ENCODE measurements at places on chromosomes 11 and 22. TPM values are rescaled to one million over a fixed set of nuclear protein-coding genes. Genes with fewer than 3 reads are reported as not detected.

The PTPRJ gene
- 33.1 TPM for total RNA-seq

The MMP12 gene
- not detected for total RNA-seq

The SLC1A2 gene
- 2.9 TPM for total RNA-seq

The OR56A1 gene
- total RNA-seq = not detected

The SLC17A6 gene
- not detected for total RNA-seq

The NELL1 gene
- not detected for total RNA-seq

DNA sequence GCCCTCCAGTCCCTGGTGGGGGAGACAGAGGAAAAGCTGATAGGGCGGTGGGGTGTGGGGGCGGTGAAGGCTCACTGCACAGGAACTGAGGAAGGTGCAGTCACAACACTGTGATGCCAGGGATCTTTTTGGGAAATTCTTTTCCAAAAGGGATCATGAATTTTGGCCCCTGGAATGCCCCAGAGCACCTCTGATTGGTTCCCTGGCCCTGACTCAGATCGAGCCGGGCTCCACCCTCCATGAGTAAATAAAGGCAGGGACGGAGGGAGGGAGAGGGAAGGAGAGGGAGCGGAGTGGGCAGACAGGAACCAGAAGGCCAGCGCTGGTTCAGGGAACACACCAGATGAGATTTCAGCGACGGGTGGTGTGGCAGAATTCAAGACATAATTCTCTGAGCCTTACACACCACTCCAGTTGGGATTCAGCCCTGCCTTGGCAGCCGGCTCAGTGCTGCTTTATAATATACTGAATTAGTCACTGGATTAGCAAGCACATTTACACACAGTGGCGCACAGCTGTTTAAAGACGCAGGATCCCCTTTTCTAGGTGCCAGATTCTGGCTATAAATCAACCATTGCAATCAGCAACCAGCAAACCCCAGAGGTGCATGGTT, 80.3 kb downstream of the ETS1 start:
- no peaks in the 10 kb centered on the region for H3K36me3 ChIP-seq
- DNase-seq = no peak
- H3K4me1 ChIP-seq = peaks cover 94% of the 10 kb centered on the region

DNA sequence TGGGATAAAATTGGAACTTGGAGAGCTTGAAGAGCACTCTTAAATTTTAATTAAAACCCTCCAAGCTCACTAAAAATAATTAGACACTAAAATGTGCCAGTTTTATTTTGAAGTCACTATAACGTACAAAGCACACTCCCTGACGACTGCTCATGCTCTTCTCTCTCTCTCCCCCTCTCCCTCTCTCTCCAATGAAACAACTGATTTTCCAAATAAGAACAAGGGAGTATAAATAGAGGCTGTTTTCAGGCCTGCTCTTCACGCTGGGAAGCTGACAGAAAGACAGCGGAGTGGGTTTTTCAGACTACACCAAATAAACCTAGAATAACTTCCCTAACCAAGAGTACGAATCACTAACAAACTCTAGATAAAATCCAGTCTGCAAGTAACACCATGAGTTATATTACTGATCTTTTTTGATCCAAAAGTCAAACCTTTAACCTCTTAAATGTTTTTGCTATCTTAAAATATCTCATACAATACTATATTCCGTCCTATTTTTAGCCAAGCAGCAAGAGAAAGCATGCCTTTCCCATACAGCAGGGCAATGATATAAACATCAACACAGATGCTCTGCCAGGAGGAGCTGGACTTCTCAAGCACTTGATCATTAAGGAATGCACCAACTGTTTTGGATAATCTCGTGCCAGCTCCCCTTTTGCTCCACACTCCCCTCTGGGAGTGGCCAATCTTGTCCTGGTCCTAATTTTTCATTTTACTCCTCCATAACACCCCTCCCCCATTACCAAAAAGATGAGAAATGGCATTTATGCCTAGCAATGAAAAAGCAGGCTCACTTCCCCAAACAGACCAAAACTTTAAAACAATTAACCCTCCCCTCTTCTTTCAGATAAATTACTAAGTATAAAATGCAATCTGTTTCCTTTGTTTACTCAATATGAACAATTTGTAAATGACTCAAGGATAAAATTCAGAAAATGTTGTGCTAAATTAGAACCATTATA, 116.9 kb downstream of the SOX6 start:
- no peaks in the 10 kb centered on the region for H3K36me3 ChIP-seq
- H3K27ac ChIP-seq = no peak overlapping the region
- no peak for DNase-seq
- H3K4me3 ChIP-seq = no peak overlapping the region

DNA sequence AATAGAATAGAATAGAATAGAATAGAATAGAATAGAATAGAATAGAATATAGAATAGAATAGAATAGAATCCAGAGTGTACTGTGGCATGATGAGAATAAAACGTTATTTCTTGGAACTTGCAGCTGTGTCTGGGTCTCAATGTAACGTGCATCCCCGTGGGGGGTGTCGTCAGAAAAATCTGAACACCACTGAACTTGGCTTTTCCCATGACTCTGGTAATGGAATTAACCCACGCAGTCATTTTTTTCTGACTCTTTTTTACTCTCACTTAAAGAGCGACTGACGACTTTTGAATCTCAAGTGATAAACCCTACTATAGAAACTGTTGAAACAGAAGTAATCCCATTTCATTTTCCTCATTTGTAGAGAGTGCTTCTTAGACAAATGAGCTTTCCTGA, 92.4 kb upstream of the BID start:
- no peaks in the 10 kb centered on the region for H3K27me3 ChIP-seq
- peaks cover 7% of the 10 kb centered on the region for H3K36me3 ChIP-seq
- H3K4me1 ChIP-seq = no peaks in the 10 kb centered on the region
- no peak overlapping the region for H3K4me3 ChIP-seq

DNA sequence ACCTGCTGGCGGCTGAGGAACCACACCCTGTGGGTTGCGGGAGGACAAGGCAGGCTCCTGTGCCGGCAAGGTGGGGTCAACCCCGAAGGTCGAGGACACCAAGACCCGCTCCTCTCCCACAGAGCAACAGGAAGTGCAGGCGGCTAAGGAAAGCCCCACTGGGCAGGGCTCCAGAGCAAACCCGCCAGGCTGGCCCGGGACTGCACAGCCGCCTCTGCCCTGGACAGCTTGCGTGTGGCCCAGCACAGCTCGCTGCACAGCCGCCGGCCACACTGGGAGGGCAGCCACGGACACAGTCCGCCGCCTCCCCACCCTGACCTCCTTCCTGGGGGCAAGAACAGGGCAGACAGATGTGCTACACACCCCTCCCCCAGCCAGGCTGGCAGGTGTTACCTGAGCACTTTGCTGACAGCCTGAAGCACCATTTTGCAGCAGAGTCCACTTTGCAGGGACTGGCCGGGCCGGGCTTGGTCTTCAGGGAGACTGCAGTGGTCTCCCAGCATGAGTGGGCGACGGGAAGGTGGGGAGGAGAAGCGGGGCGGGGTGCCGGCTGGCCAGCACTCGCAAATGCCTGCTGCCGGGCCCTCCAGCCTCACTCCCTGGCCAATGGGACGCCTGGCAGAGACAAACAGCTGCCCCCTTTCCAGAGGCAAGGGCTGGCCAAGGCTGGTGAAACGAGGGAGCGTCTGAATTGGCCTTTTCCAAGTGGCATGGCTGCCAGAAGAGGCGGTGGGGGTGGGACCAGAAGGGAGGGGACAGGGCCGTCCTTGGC, at the start of gene MOB2:
Gene MOB2 (minus strand): TSS at position 726 of the 772 bp plus-strand sequence. CDS start 223 bp downstream, at position 503.
- H3K36me3 ChIP-seq = peaks cover 5% of the 10 kb centered on the region
- peak within 1 kb of the TSS; percentile 19 for H3K4me3 ChIP-seq
- H3K4me1 ChIP-seq = peaks cover 78% of the 10 kb centered on the region
- H3K27ac ChIP-seq = peak within 1 kb of the TSS; percentile 68
- DNase-seq = peak; percentile 69

DNA sequence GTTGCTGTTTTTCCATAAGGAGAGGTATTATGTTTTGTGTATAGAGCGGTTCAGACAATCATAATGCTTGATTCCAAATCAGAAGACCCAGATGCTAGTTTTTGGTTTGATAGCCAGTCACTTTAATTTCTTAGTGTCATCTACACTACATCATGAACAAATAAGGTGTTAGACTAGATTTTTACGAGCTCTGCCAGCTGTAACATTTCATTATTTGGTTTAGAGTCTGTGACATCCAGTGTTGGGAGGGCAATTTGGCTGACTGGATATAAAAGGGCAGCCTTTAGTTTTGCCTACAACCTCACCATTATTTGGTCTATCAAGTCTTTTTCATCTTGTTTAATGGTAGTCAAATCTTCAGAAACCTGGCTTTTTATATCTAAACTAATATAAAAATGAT, 30.2 kb upstream of the FBXO3 start:
- H3K27me3 ChIP-seq = peaks cover 8% of the 10 kb centered on the region
- no peaks in the 10 kb centered on the region for H3K4me1 ChIP-seq
- no peak for DNase-seq
- no peaks in the 10 kb centered on the region for H3K36me3 ChIP-seq
- H3K4me3 ChIP-seq = no peak overlapping the region

GRCh38 chr22:45201678-45202332, 38.1 kb downstream of the NUP50 start:
- H3K36me3 ChIP-seq = peaks cover 81% of the 10 kb centered on the region
- no peak overlapping the region for H3K27ac ChIP-seq
- H3K27me3 ChIP-seq = no peaks in the 10 kb centered on the region

DNA sequence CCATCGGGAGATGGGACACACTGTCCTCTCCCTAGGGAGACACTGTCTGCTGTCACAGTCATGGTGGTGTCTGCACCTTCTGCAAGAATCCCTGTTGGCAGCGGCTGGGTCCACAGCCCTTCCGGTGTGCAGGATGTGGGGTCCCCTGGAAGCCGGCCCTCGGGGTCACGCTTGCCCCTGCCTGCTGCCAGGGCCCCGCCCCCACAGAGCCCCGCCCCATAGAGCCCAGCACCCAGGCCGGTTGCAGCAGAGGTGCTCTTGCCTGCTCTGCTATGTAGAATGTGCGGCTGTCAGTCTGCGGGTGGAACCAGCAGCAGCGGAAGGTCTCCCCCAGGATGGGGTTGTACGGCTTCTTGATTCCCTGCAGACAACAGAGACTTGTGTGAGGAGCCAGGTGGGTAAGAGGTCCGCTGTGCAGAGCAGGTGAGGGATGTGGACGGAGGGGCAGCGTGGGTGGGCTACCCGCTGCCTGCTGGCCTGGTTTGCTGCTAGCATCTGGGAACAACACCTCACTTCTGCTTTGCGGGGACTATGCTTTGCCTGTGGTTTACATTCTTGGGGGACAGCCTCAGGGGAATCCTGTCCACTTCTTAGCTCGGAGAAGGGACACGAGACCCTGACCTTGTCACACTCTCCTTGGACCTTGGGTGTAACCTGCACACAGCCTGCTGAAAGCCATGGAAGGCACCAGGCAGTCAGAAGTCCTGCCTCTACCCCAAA, 44.9 kb upstream of the CARS1 start:
- peaks cover 13% of the 10 kb centered on the region for H3K4me1 ChIP-seq
- H3K27ac ChIP-seq = no peak overlapping the region
- peaks cover 26% of the 10 kb centered on the region for H3K36me3 ChIP-seq
- no peaks in the 10 kb centered on the region for H3K27me3 ChIP-seq
- peak; percentile 57 for DNase-seq
- H3K4me3 ChIP-seq = no peak overlapping the region

- H3K4me1 ChIP-seq = no peaks in the 10 kb centered on the region
- H3K27me3 ChIP-seq = no peaks in the 10 kb centered on the region
- no peak overlapping the region for H3K27ac ChIP-seq
- no peak for DNase-seq
- no peak overlapping the region for H3K4me3 ChIP-seq
These were observed 84.2 kb downstream of the CCDC83 start for GRCh38 chr11:85939099-85940015.

DNA sequence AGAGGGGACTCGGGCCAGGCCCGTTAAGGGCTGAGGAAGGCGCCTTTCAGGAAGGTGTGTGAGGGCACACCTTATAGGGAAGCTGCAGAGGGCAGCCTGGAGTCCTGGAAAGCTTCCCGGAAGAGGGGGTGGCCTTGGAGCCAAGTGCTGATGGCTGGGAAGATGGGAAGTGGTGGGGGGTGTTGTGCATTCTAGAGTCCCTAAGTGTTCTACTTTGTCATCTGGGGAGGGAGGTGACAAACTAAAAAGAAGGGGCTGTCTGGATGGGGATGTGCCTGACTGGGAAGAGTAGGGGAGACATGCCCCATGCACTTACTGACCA, 6.8 kb downstream of the ZDHHC8 start:
- H3K36me3 ChIP-seq = peaks cover 36% of the 10 kb centered on the region
- H3K4me3 ChIP-seq = no peak overlapping the region
- peaks cover 31% of the 10 kb centered on the region for H3K4me1 ChIP-seq
- no peak overlapping the region for H3K27ac ChIP-seq
- DNase-seq = no peak

- no peaks in the 10 kb centered on the region for H3K27me3 ChIP-seq
- DNase-seq = no peak
- H3K4me3 ChIP-seq = no peak overlapping the region
- H3K4me1 ChIP-seq = no peaks in the 10 kb centered on the region
These were observed 523.6 kb upstream of the LUZP2 start for GRCh38 chr11:23973244-23973643.

DNA sequence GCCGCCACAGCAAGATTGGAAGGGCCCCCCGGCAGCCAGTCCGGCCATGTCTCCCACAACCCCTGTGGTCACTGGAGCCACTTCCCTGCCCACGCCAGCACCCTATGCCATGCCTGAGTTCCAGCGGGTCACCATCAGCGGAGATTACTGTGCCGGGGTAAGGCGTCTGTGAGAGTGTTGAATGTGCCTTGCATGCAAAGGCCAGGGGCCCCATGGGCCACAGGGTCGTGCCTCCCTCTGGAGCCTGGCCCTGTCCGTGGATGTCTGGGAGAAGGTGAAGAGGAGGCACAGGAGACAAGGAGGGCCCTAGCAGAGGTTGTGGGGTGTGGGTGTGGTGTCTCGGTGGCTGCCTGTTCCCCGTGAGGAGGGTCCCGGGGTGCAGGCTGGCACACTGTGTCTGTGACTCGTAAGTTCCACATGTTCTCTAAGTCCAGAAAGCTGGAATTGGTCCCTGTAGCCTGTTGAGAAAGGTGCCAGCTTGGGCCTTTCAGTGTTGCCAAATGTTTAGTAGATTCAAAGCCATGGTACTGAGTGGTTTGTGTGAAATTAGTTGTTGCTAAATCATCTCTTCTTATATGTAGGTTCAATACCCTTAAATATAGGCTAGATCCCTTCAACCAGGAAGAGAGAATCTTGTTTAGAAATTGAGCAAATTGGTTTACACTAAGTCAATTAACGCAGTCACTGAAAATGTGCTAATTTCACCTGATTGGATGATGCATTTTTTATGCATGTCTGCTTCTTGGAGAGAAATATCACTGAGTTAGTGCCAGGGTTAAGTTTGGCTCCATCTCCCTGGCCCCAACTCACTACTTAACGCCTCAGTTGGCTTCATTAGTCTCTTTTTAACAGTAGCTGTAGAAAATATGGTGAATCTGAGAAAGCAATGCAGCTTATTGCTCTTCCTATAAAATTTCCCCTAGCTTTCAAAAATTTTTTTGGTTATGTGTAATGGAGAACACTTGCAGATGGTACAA, 23.8 kb downstream of the AMPD3 start:
- H3K4me1 ChIP-seq = no peaks in the 10 kb centered on the region
- H3K27me3 ChIP-seq = no peaks in the 10 kb centered on the region
- H3K27ac ChIP-seq = no peak overlapping the region
- DNase-seq = peak; percentile 9
- peaks cover 6% of the 10 kb centered on the region for H3K36me3 ChIP-seq
